Urothelium cell line (cell line): ENCODE measurements at places on chromosomes 6 and 20.

DNA sequence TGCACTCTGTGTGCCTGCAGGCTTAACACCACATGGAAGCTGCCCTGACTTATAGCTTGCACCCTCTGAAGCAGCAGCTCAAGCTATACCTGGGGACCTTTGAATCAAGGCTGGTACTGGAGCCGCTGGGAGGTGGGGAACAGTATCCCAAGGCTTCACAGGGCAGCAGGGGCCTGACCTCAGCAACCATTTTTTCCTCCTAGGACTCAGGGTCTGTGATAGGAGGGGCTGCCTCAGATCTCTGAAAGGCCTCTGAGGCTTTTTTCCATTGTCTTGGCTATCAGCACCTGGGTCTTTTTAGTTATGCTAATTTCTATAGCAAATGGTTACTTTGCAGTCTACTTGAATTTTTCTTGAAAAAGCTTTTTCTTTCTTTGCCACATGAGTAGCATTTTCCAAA is 80.2 kb upstream of the OPRM1 start:
- no peak for DNase-seq

- no peak for DNase-seq
Observed at GRCh38 chr6:102327697-102328225, 934.3 kb downstream of the GRIK2 start.

GRCh38 chr20:31707994-31708735 is 14.5 kb downstream of the BCL2L1 start:
- DNase-seq = no peak

DNA sequence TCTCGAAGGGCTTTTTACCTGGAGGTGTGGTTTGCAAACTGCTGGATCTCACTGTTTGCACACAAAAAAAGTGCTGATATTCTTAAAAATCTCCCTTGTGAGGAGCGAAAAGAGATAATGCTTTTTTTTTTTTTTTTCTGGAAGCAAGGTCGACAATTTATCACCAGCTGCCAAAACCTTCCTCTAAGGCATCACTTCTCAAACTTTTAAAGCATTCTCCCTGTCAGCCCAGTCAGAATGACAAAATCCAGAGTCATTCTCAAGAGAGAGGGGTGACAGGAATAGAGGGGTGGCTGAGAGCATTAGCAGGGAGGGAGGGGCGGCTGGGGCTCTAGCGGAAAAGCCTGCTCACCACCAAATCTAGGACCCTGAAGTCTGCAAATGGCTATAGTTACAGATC is 137.2 kb upstream of the ARMC2 start:
- DNase-seq = no peak

GRCh38 chr6:659716-660581 is 3.0 kb upstream of the HUS1B start:
- DNase-seq = no peak

GRCh38 chr6:55174211-55175026 is at the start of gene HCRTR2:
Gene HCRTR2, plus strand, starts transcription at chr6:55174515. Its CDS starts 73 bp downstream, at chr6:55174588.
- DNase-seq = no peak

GRCh38 chr20:43537921-43538877 is 20.6 kb upstream of the SGK2 start:
- DNase-seq = peak; percentile 73

DNA sequence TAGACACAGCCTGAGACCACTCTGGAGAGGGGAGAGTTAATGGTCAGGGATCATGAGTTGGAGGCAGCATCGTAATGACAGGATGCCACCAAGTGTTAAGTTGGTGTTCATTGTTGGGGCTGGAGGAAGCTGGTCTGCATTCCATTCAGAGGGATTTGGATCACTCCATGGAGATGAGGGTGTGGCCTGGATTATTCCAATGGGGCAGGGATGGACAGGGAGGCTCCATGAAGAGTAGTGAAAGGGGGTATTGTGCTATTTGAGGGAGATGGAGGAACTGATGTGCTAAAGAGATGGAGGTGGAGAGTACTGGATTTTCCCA is 1.1 kb downstream of the SAPCD1 start:
- DNase-seq = no peak
